ENCODE measurements at places on chromosomes 16 and 17.

DNA sequence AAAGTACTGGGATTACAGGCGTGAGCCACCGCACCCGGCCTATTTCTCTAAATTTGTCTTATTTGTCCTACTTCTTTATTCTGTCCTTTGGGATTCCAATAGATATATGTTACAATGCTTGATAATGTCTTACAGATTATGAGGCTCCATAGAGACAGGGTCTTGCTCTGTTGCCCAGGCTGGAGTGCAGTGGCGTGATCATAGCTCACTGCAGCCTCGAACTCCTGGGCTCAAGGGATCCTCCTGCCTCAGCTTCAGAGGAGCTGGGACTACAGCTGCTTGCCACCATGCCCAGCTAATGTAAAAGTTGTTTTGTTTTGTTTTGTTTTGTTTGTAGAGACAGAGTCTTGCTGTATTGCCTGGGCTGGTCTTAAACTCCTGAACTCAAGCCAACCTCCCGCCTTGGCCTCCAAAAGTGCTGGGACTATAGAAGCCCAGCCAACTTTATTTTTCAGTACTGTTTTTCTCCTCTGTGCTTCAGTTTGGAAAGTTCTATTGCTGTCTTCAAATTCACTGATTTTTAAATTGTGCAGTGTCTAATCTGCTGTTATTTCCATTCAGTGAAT, 10.3 kb downstream of the ANKRD13B start:
- DNase-seq, result no peak

GRCh38 chr16:20903899-20904506, 3.4 kb downstream of the LYRM1 start:
- no peak for DNase-seq

DNA sequence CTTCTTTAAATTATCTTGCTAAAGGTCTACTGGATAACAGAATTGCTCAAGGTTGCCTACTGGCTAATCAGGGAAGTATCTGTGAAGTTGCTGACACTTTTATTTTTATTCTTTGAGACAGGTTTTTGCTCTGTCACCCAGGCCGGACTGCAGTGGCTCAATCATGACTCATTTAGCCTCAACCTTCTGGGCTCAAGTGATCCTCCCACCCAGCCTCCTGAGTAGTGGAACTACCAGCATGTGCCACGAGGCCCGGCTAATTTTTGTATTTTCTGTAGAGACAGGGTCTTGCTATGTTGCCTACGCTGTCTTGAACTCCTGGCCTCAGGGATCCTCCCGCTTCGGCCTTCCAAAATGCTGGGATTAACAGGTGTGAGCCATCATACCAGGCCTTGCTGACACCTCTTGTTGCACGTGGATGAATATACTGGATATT, 43.1 kb downstream of the GLG1 start:
- DNase-seq, result peak; percentile 32

- DNase-seq, result peak; percentile 73
Observed at GRCh38 chr16:72198021-72198711, 26.2 kb upstream of the PMFBP1 start.

DNA sequence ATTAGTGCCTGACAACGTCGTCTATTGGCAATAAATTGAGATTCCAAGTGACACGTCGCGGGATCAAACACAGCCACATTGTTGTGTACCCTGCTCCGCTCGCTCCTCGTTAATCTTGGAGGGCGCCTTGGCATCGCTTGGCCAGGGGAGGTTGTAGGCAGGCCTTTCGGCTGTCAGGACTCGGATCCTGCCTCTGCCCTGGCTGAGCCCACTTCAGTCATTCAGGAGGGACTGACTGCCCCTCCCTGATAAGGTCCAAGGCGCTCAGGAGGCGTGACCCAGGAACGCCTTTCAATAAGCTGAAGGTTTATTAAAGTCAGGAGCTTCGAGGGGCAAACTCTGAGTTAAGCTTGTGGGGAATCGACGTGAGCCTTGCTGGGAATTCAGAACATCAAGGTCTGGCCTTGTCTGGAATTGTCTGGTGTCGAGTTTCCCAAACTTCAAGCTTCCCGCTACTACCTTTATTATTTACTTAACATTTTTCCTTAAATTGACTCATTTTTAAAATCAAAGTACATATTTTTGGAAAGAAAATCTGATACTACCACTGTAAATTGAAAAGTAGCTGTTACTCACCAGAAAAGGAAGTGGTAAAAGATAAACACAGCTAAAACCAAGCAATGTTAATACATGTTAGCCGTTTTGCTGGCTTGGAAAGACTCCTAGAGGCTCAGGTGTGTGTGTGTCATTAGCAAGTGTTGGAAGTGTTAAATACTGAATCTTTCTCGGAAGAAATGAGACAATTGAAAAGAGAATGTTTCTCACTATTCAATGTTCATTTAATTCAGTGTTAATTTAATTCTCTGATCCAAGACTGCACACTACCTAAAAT, 5.3 kb upstream of the IRX3 start:
- no peak for DNase-seq

GRCh38 chr17:78585006-78585630, 7.9 kb upstream of the DNAH17 start:
- no peak for DNase-seq

- peak; percentile 35 for DNase-seq
Observed at GRCh38 chr17:70825321-70826125, 656.2 kb downstream of the KCNJ2 start.

DNA sequence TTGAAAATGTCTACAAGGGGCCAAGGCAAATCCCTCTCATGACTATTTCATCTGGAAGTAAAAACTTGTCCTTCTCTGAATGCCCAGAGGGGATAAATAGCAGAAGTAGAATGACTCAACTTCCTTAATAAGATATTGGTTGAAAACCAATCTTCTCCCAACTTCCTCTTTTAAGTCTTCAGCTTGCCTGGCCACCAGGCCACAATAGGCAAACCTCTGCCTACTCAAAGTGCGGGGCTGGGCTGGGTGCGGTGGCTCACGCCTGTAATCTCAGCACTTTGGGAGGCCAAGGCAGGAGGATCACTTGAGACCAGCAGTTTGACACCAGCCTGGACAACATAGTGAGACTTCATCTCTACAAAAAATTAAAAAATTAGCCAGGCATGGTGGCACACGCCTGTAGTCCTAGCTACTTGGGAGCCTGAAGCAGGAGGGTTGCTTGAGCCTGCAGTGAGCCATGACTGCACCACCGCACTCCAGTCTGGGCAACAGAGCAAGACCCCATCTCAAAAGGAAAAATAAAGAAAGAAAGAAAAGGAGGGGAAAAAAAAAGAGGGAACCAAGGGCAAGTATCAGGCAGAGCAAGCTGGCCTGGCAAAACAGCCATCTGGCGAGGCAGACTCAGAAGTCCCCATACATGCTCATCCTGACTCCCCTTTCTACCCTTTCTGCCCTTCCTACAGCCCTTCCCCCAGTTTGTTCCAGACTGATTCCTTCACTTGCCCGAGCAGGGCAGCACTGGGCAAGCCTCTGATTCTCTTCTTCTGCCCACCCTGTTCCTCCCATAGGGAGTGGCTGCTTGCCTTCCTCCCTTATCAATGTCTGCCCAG, 20.6 kb downstream of the MAP3K14 start:
- DNase-seq, result no peak

DNA sequence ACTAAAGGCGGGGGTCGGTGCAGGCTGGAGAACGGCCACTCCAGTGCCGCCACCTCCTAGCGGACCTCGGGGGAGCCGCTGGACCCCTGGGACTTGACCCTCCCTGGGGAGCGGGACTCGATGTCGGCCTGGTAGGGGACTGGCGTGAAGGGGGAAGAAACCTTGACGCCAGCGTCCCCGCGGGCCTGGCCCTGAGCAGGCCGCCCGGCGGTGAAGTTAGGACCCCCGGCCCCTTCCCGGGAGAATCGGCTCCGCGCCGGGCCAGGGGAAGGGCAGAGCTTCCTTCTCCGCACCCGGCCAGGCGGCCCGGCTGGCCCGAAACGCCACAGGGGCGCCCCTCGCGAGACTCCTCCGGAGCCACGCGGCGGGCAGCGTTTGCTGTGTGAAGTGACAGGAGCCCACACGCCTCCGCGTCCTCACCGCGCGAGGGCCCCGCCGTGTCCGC, 389 bp downstream of the DUS1L start:
- peak; percentile 41 for DNase-seq

DNA sequence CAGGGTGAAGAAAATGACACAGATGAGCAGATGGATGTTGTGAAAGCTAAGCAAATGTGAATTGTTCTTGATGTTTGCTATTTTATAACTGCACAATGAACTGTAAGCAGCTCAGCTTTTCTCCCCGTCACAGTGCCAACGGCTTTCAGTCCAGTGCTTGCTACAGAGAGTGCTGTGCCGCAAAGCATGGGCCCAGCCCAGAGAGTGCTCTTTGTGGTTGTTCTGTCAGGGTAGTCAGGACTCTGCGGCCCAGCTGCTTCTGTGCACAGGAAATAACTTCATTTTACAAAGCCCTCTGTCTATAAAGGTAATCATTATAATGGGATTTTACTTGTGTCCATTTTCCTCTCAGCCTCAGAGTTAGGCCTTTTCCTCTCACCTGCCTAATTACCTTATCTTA, 39.1 kb downstream of the CDRT15 start:
- no peak for DNase-seq

DNA sequence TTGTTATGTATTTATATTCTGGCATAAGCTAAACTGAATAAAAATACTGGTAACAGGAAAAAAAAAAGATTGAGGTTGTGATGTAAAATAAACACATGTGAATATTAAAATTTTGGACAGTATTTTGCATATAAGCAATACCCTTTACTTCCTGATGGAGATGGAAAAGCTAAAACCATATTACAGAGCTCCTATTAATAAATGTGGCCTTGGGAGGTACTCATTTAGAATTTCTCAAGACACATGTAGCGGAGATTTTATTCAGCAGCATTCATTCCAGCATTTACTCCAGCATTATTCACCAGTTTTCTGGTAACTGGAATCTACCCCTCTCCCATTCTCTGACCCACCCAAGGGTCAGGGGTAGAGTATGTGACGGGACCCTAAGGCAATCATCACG, 94.3 kb upstream of the AXIN2 start:
- DNase-seq, result no peak

DNA sequence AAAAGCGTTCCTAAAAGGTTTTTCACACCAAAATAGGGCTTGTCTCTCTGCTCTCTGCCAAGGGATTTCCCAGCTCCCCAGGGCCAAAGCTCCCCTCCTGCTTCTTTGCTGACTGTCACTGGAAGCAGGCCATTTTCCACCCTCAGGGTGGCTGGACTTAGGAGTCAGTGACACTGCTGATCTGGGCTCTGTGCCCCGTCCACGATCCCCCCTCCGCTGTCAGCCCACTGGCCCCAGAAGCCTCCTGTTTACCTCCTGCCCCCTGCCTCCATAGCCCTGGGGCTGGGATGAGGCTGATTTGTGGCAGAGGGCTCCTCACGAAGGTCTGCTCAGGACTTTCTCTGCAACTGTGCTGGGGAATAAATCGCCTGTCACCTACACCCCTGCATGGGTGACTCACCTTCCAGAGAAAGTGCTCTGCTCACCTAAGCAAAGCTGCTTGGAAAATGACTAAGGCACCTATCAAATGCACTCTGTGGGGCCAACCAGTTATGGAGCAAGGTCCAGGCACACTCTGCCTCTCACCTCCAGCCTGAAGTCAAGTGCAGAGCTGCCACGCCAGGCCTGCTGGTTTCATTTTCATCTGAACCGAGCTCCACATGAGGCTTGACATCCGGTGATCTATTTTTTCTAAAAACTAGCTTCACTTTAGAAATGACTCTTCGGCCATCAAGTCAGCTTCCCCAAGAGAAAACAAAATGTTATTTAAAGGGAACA, 4.9 kb downstream of the MAP3K14 start:
- DNase-seq, result no peak

DNA sequence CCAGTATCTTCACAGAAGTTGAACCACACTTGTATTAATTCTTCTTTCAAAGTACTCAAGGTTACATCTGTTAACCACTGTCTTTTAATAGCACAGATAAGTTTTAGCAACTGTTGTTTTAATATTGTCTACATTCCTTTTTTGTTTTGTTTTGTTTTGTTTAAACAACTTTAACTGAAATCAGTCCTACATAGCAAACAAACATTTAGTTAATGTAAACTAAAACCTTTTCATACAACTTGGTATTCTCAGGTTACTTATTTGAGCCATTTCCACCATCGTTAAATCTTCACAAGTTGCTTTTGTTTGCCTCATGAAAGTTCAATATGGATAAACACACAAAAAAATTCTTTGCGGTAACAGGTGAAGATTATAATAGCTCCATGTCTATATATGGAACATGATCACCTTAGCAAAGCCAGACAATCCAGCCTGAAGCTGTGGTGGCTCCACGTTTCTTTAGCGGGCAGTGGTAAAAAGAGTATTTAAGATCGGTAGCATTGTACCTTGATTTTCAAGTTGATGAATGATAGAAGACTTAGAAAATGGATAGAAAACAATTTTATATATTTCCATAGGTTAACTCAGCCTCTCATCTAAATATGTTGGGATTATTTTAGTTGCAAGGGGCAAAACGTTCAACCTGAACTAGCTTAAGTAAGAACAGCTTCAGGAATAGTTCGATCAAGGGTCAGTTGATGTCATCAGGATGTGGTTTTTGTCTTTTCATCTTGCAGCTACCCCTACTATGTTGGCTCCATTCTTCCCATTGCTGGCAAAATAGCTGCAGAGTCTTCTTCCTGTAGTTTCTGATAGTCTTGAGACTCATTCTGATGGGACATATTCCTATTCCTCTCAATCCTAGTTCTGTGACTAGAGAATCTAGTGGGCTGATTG, 182.8 kb downstream of the FTO start:
- DNase-seq, result no peak

DNA sequence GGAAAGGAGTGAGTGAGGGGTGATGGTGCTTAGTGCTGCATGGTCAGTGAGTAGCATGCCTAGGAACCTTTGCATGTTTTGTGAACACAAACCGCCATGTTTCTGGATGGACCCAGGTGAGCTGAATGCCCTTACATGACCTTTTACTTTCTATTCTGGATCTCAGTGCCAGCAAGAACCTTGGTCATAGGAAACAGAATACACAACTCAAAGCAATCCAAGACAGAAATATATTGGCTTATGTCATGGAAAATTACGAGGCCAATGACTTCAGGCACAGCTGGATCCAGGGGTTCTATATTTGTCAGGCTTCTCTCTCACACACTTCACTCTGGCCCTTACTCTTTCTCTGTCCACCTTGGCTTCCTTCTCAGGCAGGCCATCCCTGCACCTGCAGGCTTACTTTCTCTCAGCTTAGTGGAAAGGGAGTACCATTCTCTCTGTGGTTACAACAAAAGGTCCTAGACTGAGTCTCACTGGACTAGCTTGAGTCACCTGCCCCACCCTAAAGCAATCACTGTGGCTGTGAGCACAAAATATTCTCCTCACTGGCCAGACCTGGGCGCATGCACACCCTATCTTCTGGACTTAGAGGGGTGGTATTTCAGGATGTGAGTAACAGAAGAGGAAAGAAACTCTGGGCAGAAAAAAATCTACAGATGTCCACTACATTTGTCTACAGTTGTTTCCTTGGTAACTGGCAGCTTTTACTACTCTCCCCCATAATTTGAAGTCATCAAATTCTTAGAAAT, 20.4 kb upstream of the CPNE2 start:
- peak; percentile 13 for DNase-seq

- no peak for DNase-seq
Observed at GRCh38 chr16:51225878-51226277, 74.8 kb upstream of the SALL1 start.

- DNase-seq, result peak; percentile 83
Observed at GRCh38 chr16:23595951-23596720, at the start of gene NDUFAB1. Gene NDUFAB1 (minus strand): TSS chr16:23596316. CDS start chr16:23596290, 26 bp downstream.

Data from fibroblast of lung (primary cell).